GM13976 (cell line): ENCODE measurements at places on chromosomes 4 and X.

DNA sequence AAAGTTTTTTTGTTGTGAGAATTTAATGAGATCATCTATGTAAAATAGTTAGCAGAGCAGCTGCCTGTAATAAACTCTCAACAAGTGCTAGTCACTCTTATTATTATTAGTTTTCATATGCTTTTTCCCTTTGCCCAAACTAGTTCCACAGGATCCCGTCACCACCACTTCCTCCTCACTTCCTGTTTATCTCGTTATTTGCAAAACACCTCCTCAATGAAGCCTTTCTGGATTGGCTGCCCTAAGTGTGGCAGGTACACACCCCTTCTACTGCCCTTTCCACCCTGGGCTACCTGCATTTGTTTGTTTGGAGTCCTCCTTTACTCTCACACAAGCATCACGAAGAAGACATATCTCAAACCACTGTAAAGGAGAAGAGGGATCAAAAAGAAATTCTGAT lies 54.4 kb upstream of the KLF3 start:
- DNase-seq, result no peak

- DNase-seq, result no peak
Observed at GRCh38 chr4:3313139-3313538, 20.3 kb downstream of the RGS12 start.

DNA sequence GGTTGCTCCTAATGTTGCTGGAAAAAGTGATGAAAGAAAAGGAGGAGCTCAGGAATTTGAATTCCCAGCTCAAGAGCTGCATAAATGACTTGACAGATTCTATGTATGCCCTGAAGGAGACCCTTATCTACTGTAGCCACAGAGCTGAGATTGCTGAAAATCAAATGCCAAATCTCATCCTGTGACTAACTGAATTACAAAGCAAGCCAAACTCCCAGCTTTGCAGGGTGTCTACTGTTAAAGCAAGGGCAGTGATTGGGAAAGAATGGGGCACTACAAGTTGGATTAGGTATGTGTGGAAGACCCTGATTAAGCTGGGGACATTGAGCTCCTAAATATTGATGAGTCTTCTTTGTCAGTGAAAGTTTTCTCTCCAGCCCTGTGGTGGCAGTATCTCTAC lies 20.8 kb upstream of the SMIM9 start:
- no peak for DNase-seq

DNA sequence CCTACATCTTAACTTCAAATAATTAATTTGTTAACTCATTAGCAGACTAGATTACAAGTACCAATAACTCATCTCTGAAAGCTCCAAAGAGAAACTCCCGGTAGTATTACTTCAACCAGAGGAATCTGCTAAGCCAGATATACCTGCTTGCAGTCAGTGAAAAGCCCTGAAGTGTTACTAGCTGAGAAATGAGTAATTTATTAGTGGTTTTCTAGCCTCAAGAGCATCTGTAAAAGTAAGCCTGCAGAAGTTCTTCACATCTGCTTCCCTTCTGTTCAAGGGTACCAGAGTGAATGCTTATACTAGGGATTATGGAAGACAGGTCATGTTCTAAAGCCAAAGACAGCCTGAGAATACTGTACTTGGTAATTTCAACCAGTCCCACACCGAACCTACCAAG lies 34.7 kb downstream of the IRS4 start:
- DNase-seq, result no peak

- no peak for DNase-seq
Observed at GRCh38 chr4:125105561-125105960, 209.2 kb upstream of the FAT4 start.

DNA sequence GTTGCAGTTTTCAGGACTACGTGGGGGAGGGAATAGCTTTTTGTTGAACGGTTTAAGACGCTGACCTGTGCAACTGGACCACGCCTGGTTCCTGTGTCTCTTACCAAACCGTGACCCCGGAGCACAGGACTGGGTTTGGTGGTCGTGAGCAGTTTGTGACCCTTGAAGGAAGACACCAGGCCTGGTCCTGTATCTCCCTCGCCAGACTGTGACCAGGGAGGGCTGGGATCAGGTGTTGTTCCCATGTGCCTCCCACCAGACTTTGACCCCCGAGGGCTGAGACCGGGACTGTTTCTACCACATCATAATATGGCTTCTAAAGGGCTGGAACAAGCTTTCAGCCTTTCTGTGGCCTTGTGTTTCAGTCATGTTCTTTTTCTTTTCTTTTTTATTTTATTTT lies 683 bp downstream of the EBP start:
- no peak for DNase-seq

DNA sequence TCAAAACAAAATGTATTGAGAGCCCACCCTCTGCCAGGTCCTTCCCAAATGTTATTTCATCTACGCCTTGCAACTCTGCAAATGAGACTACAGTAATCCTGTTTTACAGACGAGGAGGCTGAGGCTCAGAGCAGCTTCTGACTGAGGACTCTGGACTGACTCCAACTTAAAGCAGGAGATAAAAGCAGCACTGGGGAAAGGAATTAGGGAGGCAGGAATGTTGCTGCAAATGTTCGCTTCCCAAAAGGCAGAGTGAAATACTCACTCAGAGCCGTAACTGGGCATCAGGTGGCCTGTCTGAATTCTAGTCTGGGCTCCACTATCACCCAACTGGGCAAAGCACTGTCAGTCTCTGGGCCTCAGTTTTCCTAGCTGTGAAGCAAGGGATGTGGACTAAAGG lies 94.7 kb upstream of the SRD5A3 start:
- DNase-seq, result no peak

DNA sequence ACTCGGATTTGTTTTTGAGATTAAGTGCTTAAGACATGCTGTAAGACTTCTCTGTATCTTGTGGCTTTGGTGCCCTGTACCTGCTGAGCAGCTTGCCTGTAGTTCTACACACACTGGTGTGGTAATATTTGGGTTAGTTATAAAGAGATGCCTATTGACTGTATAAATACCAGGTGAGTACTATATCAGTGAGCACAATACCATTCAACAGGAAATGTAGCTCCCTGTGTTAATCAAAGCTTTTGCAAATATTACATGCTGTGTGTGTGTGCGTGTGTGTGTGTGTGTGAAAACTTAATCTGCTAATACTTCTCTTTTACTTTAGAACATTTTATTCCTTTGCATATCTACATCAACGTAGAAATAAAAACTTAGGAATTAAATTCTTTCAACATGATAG lies 30.1 kb downstream of the MYOZ2 start:
- no peak for DNase-seq

DNA sequence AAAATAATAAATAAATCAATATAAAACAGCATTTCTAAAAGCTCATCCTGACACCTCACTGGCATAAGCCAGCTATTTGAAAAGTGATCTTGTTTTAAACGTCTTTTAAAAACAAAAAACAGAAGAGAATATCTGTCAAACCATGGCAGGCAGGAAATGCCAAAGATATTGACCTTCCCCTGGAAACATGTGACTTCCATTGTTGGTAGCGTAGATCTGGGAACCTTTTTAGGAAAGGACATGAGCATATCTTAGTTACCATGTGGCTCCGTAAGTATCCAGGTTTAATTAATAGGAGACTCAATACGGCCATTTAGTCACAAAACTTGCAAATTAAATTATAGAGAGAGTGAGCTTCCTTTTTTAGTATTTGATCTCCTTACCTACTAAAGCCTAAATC lies 83.0 kb upstream of the KLHL4 start:
- no peak for DNase-seq

DNA sequence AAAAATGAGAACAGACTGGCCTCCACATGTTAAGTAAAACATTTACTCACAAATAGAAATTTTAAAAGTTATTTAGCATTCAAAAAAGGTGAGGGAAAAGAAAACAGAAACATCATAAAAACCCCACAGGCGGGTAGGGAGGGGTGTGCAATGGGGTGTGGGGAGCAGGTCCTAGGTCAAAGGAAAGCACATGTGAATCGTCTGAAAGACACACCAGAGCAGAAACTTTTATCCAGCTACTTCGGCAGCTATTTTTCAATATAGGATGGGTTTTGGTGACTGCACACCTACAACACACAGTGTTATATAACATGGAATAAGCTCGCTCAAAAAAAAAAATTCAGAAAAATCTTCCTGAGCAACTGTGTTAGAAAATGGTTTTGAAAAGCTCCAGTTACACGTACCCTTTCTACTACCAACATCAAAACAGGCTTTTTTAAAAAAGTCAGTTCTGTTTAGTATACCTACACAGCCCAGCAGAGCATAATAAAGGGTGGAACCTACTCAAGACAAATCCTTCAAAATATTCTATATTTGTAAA lies 1.6 kb downstream of the OTUD4 start:
- DNase-seq, result no peak

GRCh38 chrX:23478561-23478960 lies 143.9 kb downstream of the PTCHD1 start:
- no peak for DNase-seq

- no peak for DNase-seq
Observed at GRCh38 chr4:135492439-135492838, 1290.8 kb upstream of the PABPC4L start.

DNA sequence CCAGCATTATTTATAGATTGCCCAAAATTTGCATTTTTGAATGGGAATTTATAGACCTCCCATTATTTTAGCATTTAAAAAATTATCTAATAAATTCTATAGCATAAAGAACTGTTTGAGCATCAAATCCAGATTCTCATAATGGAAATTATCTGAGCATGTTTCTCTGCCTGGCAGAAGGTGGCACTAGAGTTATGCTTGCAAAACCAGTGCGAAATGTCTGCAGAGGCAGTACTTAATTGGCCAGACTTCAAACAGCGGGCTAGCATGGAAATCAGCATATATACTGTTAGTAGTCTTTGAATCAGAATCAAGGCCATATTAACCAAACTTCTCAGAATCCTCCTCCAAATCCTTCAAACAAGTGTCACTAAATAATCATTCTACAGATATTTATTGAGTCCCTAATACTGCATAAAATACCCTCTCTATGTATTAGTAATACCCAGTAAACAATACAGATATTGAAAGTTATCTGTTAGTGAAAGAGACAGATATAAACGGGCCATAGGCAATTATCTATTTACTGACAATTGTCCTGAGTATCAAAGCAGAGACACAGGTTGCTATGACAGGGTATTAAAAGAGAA lies 78.7 kb upstream of the DCLK2 start:
- peak; percentile 12 for DNase-seq

- DNase-seq, result no peak
Observed at GRCh38 chr4:67879486-67879885, 4.3 kb downstream of the TMPRSS11D start.

DNA sequence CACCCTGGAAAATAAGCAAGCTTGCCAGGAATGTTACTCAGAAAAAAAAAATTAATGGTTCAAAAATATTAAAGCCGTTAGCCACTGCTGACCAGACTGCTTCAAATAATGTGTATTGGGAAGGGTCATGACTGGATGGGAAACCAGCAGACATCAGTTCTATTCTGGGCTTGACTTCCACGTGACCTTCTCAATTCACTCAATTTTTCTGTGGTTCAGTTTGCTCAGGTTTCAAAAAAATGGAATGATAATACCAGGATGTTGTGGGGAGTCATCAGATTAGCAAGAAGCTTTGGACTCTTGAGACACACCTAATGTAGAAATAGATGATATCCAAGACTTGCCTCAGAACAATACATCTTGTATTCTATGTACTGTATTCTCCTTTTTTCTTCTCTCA lies 541.9 kb upstream of the BOD1L1 start:
- no peak for DNase-seq

GRCh38 chr4:545612-546011 lies 30.5 kb downstream of the TMEM271 start:
- no peak for DNase-seq
